ENCODE measurements at places on chromosomes 2 and 18.
A peak's percentile ranks its signal among the peaks of the same experiment; 100 is the strongest.

GRCh38 chr2:84247532-84247931 is 211.5 kb downstream of the SUCLG1 start:
- DNase-seq: no peak

DNA sequence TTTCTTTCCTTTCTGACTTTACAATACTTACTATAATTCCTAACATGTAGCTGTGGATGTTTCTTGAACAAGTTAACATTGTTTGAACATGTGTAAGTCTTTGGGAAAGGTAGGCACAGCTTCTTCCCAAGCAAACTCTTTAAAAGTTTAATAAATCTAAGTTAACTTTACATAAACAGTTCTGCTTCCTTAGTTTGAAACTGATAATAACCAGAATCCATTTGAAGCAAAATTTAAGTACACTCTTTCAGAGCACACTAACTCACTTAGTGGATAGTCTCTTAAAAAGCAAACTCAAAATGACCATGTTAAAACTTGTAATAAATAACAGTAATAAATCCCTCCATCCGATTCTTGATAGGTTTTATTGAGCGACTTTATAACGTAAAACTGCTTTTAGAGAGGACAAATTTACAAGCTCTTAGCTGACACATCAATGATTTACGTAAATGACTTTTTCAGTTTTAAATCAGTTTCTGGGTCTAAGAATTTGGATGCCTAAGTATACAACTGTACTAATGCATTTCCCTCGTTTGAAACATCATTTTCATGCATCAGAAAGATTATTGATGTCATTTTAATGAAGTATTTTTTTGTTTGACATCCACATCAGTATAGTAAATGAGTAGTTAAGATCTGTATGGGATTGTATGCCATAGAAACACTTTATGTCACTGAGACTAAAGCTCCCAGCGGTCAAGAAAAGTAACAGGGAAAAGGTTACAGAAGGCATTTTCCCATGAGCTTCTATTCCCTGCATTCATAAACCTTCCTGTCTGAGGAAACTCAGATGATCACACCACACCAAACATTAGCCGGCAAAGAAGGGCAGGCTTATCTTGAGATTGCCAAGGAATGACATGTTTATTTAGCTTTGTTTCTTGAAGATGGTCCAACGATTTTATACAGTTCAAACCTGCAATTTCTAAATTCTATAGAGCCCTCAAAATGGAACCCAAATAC is 67.5 kb downstream of the PDE1A start:
- DNase-seq: no peak

DNA sequence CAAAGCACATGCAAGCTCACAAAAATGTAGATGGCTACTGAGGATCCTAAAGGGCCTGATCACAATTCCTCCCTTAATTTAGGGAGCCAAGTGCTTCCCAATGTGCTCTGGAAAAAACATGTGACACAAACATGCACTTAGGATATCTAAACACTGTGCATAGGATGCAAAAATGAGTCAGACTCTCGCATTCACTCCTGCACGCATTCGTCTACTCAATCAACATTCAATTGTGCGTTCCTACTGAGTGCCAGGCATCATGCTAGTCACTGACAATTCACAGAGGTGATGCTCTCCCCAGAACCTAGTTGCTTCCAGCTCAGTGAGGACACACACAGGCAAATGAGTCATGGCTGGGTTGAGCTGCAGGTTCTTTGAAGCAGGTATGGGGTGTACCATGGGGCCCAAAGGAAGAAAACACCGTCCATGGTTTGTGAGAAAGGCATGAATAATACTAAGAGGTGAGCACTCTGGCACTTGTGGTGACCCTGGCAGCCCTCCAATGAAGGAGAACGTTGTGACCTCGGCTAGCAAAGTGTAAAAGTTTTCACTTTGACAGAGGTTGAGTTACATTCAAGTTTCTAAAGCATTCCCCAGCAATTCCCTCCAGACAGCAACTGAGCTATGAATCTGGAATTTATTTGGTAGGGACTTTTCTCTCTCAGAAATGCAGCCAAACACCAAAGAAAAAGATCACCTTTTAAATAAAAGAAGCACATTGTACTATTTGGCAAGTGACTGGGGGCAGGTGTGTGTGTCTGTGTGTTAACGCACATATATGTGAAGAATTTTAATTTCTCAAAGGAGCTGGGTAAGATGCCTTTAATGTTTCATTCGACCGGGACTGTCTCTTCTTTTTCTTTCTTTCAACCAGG is 173.3 kb downstream of the ALPK2 start:
- peak; percentile 56 for DNase-seq

DNA sequence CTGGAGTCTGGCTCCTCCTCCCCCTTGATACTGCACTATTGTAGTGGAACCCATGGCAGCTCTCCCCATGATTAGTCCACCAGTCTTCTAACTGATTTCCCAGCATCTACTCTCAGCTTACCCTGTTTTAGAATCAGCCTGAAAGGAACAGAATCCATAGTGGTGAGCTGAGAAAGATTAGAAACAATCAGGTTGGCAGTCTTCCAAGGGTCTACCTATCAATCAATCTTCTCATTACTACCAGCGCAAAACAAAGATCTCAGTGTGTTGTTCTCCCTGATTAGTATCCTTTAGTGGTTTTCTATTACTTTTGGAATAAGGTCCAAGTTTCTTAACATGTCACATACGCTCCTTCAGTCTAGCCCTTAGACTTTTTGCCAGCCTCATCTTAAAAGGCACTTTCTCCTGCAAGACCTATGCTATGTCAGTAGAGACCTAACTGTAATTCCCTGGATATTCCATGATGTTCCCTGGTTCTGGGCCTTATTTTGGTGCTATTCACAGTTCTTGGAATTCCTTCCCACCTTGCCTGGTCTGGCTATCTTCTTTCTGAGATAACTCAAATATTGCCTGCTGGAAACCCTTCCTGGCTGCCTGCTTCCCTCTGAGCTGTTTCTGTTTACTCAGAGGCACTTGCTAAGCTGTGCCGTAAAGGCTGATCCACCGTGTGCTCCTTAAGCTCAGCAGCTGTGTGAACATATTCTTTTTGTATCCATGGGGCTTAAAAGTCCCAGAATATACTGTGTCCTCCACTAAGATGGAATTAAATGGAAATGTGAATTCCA is 32.6 kb downstream of the LAMA3 start:
- no peak for DNase-seq

DNA sequence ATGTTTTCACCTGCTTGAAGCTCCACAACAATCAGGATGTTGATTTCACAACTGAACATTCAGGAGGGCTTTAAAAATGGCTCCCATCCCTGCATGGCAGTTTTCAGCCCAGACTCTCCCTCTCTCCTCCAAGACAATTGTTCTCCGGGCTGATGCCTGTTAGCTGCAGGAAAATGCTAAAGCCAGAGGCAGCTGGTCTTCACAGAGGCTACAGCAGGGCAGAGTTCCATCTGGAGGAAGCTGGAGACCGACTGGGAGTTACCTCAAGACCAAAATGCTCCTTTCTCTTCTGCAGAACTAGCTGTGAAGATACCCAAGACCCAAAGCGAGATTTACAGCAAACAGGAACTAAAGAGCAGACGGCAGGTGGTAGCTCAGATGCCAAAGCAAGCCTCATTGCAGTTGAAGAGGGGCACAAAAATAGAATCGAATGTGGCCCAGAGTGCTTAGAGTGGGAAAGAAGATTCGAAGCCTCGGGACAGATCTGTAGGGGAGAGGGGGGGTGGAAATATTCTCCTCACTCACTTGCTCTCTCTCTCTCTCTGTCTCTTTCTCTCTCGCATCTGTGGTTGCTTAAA is 423.6 kb downstream of the ZNF521 start:
- no peak for DNase-seq

DNA sequence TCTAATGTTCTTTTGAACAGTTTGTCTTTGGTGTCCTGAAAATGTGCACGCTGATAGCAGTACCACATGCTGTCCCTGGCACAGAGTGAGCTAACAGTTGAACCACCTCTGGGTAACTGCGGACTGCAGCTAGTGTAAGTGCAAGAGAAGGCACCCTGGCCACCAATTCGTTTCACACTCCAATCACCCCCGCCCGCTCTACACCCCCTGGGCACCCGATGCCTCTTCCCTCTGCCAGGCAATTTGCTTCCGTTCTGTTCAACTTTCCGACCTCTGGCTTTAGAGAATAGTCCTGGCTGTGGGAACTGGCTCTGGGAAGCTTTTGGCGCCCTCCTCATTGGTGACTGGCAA is 1.4 kb downstream of the DOCK10 start:
- DNase-seq: peak; percentile 62

GRCh38 chr18:79487801-79488201 is 92.1 kb downstream of the NFATC1 start:
- DNase-seq: no peak

Measured in activated CD4-positive, alpha-beta memory T cell treated with anti-CD3 and anti-CD28 coated beads for 36 hours (primary cell).